ENCODE measurements at places on chromosomes 6 and 20.
A peak's percentile ranks its signal among the peaks of the same experiment; 100 is the strongest.

DNA sequence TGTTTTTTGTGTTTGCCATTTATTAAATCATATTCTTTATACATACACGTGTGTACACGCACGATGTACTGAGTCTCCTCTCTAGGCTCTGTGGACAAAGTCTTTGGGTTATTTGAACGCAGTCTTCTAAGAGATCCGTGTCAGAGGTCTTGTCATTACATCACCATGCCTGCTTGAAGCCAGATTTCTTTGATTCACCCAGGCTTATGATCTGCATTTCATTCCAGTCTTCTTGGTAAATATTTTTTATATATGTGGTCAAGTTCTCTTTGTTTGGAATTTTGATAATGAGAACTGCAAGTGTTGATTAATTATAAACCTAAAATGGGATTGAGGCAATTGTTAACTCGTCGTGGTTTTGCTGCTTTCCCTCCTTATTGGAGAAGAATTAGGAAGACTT lies 34.6 kb downstream of the KCNS1 start:
- no peak for DNase-seq

GRCh38 chr6:48961781-48962415 lies 501.2 kb downstream of the MMUT start:
- DNase-seq, result no peak

DNA sequence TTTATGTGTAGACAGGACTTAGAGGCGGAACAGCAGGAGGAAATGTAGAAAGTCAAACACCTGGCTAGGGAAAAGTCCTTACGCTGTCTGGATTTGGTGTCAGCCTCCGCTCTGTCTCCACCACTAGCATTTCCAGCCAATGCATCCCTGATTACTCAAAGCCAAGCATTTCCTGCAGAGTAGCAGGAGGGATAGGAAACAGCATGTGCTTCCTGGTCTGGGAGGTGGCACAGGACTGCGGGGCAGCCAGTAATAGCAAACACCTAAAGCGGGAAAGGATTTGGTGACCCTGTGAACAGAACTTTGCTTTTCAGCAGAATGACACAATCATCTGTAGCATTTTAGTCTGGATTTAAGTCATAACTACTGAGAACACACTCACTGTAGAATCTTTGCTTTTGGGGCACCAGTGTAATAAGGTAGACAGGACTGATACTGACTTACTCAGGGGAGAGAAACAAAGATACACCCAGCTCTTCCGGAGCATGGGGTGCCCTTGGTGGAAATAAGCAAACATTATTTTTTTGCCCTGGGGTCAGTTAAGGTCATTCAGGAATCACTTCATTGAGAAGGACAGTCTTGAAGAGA lies 133.3 kb upstream of the AHI1 start:
- DNase-seq, result no peak

- peak; percentile 15 for DNase-seq
Measured at GRCh38 chr6:5302220-5302946, 41.1 kb downstream of the FARS2 start.

GRCh38 chr6:2970753-2971419 lies 481 bp downstream of the SERPINB6 start:
- DNase-seq, result peak; percentile 49

GRCh38 chr6:1597924-1598323 lies 11.8 kb upstream of the FOXC1 start:
- no peak for DNase-seq

GRCh38 chr20:53963635-53964034 lies 106.8 kb downstream of the BCAS1 start:
- no peak for DNase-seq

DNA sequence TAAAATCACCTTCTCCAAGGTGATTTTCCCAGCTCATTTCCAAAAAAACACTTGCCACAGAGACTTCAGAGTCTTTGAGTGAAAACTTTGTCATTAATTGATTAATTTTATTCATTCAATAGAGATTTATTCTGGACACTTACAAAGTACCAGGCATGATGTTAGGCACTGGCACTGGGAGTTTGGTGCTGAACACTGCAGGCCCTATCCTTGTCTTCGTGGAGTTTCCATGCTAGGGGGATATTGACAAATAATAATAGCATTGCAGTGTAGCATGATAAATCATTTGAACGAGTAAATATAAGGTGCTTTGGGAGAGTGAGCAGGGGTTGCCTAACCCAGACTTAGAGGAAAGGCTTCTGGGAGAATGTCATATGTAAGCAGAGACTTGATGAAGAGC lies 145.7 kb downstream of the SOX4 start:
- no peak for DNase-seq

GRCh38 chr20:42510686-42511085 lies 679.0 kb downstream of the PTPRT start:
- no peak for DNase-seq

- DNase-seq, result no peak
Measured at GRCh38 chr6:96032661-96033060, 16.9 kb downstream of the FUT9 start.

GRCh38 chr6:95804847-95805541 lies 210.8 kb upstream of the FUT9 start:
- no peak for DNase-seq

DNA sequence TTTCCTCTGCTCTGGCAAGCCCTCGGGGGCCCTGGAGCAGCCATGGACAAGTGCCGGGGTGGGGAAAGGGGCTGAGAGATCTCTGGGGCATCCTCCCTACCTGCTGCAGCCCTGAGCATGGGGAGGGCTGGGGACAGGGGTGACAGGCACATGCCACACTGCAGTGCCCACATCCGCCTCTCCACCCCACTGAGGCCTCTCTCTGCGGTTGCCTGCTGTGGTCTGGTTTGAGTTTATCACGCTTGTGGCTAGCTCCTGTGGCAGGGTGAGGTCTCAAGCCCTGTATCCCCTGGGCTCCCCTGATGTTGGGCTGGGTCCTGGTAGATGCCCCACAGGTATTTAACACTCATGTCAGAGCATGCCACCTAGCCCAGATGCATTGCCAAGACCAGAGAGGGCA lies 52.9 kb upstream of the MLN start:
- DNase-seq, result peak; percentile 69

- DNase-seq, result peak; percentile 70
Measured at GRCh38 chr6:149963462-149964307, at the start of gene ULBP1. TSS of gene ULBP1 (plus strand) at chr6:149963943. CDS start at chr6:149964050, 107 bp downstream.

GRCh38 chr20:57161478-57162361 lies 104.7 kb downstream of the BMP7 start:
- DNase-seq, result no peak

DNA sequence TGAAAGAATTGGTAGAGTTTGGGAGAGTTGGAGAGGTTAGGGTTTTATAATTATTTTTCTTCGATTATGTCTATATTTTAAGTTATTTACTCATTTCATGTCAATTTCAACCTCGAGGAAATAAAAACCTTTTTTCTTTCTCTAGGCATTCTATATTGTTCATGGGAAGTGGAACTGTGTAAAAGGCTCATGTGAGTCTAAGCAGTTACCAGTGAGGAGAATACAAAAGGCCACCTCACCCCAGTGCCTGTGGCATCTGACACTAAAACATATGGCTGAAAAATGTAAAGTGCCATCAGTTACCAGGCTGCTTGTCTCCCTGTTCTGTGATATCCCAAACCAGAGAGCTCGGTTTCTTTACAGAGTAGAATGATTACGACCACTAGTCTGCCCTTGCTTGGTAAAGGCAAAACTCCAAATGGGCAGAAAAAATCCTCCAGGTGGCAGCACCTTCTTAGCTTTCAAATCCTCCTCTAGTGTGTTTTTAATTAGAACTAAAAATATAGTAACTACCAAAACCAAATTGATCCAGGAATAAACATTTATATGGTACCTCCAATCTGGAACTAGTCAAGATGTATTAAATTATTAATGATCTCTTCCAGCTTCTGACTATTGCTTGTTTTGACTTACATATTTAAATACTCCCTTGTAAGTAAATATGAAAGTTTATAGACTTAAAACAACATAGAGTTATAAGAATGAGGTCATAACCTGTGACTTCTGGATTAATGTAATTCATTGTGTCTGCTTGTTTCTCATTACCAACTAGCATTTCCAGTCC lies 122.6 kb upstream of the MCHR2 start:
- peak; percentile 29 for DNase-seq

GRCh38 chr20:58650776-58651558 lies at the start of gene STX16:
TSS of gene STX16 (plus strand) at chr20:58651283. CDS start at chr20:58652007, 724 bp downstream.
- peak; percentile 89 for DNase-seq

- DNase-seq, result no peak
Measured at GRCh38 chr6:161033667-161034066, 42.1 kb downstream of the MAP3K4 start.

DNA sequence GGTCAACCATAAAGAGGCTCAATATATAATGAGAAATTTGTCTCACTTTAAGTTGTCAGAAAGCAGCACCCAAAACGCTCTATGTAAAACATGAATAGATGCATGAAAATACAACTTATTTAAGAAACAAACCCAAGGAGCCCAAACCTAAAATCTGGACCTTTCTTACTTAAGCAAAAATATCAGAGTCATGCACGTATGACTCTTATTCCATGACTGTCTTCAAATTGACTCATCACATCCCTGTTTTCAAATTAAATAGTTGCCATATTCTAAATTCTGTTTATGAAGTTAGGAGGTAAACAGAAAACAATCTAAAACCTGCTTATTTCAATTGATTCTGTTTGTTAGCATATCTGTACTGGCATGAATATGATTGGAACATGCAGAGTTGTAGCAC lies 42.1 kb downstream of the ANKRD6 start:
- DNase-seq, result no peak

- peak; percentile 37 for DNase-seq
Measured at GRCh38 chr6:41080621-41081020, 7.8 kb downstream of the NFYA start.

Data from CD4-positive, alpha-beta T cell treated with Interleukin-2 at 100 ng/mL for 4 hours (primary cell).